ENCODE measurements at places on chromosomes 16 and 17. TPM values are rescaled to one million over a fixed set of nuclear protein-coding genes. Genes with fewer than 3 reads are reported as not detected.

DNA sequence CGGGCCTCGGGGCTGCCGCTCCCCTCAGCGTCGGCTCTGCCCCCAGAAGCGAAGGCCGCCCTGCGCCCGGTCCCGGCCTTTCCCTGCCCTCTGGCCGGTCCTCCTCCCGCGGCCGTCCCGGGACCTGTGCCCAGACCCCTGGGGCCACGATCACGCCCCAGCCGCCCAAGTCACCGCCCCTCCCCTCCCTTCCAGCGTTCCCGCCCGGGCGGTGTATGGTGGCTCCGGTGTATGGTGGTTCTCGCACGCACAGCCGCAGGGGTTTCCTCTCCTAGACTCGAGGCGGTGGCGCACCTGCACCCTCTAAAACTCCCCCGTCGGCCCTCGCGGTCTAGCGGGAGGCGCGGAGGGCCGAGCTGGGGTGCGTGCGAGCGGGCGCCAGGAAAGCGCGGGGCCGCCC is 10.0 kb downstream of the TIGD7 start:
- DNase-seq: no peak

- DNase-seq: no peak
These were observed 13.7 kb downstream of the N4BP1 start for GRCh38 chr16:48596326-48596725.

The SCIMP gene
- 2.2 TPM for total RNA-seq

DNA sequence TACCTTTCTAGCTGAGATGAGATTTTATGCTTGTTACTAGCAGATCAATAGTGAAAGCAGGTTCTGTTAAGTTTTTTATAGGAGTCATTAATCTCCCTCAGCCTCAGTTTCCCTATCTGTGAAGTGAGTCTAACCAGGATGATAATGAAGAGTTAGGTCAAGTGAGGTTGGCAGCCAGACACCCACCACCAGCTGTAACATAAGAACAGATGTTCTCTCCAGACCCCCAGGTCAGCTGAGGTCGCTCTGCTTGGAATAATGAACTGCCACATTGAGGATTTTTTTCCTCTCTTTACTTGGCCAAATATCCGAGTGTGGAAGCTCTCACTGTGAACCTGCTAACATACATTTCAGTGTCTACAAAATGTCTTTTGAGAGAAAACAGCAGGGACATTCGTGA is 389.6 kb downstream of the WWOX start:
- DNase-seq: no peak

The MYO15B gene
- 160 TPM for total RNA-seq

DNA sequence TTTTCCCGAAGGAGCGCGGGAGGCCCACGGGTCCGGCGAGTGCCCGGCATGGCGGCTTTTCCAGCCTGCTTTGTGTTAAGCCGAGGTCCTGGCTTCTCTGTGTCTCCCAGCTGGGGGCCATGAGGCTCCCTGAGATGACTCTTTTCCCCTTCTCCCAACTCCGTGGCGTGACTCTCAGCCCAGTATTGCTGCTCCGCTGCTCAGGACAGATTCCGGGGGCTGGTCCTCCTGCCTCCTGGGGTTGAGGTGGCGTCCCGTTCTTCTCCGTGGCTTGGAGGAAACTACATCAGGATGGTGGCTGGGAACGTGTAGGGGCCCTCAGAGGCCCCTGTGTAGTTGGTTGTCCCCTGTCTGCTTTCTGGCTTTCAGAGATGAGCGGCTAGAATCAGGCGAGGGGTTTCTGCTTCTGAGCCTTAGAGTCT is 951 bp downstream of the GPS1 start:
- no peak for DNase-seq

DNA sequence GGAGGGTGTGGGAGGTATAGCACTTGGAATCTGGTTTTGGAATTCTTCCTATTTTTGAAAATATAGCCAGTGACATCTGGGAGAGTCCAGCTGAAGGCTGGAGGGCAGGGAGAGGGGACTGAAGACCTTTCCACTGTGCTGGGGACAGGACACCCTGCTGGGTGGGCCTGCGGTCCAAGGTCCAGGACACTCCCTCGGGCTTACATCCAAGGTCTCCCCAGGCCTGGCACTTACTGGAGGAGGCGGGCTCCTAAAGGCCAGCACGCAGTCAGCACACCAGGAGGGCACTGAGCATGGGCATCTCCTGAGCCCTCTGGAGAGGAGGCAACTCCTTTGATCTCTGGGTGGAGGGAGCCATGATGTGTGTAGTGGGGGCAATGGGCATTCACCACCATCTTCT is 35.5 kb upstream of the ETV4 start:
- DNase-seq: no peak

GRCh38 chr17:39699818-39700147 is at the start of gene ERBB2:
Gene ERBB2, plus strand, starts transcription at chr17:39700064. Its CDS starts 175 bp downstream, at chr17:39700239.
- DNase-seq: no peak

GRCh38 chr17:39706921-39707337 is 7.1 kb downstream of the ERBB2 start:
- DNase-seq: no peak

The BCKDK gene
- total RNA-seq: 48.9 TPM

DNA sequence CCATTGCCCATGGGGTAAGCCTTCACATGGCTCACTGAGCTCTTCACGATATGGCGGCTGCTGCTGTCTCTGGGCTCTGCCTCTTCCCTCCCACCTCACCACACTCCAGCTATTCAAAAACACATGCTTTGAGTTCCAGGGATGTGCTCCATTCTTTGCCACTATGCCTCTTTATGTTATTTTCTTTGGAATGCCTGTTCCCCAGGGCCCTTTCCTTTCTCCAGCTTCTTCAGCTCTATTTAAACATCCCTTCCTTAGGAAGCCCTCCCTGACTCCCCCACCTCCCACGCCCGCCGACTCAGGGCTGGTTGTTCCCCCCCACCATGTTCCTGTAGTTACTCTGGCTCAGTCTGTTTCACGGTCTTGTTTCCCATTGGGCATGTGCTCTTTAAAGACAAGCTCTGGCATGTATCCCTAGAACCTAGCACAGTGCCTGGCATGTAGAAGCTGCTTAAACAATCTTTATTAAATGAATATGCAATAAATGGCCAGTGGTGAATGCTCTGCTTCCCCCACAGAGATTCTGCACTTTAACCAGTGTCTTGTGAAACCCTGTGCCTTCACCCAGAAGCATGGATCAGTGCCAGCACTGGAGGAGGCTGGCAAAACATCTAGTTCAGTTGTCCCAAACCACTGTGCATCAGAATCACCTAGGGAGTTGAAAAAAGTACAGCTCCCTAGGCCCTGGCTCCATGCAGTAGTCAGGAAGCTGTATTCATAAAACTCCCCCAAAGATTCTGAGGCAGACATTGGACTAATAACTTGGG is 6.9 kb downstream of the MYCBPAP start:
- DNase-seq: no peak

DNA sequence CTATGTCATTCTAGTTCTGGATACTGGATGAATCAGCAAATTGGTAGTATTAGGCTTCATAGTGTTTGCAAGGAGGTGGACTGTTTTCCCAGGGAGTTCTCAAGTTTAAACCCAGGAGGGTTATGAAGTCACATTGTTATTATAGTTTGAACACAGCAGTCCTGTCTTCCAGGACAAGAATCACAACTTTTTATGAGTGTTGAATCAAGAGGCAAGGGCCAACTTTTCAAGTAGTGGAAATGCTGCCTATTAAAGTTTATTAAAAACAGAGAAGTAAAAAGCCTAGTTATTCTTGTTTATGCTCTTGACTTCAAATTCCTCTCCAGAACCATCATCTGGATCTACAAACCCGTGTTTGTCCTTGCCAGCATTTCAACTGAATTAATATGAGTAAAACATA is 86.3 kb upstream of the GOT2 start:
- DNase-seq: no peak

GRCh38 chr17:79051306-79051705 is 23.3 kb upstream of the ENGASE start:
- DNase-seq: no peak

The KRT36 gene
- total RNA-seq: not detected

The NXPH3 gene
- 18.4 TPM for total RNA-seq

The FOXL1 gene
- 0.98 TPM for total RNA-seq

GRCh38 chr17:76925441-76925891 is 57.3 kb downstream of the MGAT5B start:
- no peak for DNase-seq

The KRT27 gene
- total RNA-seq: not detected

The FHOD1 gene
- 17.2 TPM for total RNA-seq

GRCh38 chr17:57892820-57893595 is 43.2 kb upstream of the MRPS23 start:
- peak; percentile 99 for DNase-seq

DNA sequence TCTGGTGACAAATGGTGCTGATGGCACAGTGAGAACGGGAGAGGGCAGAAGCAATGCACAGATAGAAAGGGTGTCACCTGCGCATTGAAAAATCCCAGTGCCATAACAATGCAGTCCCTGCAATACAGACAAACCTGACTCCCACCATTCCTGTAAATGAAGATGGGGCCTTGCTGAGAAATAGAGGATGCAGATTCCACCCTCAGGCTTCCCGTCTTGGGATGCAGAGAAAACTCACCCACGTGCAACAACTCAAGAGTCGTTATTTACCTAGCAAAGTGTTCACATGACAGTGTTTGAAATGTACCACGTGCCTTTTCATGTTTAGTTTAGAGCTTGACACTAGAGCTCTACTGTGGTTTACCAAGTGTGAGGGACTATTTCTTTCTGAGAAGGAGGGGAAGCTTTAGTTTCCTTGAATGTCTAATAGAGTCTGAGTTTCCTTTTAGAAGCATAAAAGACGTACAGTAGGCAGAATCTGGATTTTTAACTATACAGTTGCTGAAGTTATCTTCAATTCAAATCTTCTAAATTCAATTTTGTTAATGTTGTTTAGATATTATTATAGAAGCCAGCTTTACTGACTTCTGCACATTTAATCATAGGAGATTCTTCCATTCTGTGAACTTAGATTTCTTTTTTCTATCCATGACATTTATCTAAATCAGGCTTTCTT is 35.6 kb downstream of the WWOX start:
- DNase-seq: no peak

The ST6GALNAC1 gene
- 4.4 TPM for total RNA-seq

The HAP1 gene
- 1.2 TPM for total RNA-seq

- no peak for DNase-seq
These were observed 789 bp downstream of the CSNK1D start for GRCh38 chr17:82272495-82273326.

DNA sequence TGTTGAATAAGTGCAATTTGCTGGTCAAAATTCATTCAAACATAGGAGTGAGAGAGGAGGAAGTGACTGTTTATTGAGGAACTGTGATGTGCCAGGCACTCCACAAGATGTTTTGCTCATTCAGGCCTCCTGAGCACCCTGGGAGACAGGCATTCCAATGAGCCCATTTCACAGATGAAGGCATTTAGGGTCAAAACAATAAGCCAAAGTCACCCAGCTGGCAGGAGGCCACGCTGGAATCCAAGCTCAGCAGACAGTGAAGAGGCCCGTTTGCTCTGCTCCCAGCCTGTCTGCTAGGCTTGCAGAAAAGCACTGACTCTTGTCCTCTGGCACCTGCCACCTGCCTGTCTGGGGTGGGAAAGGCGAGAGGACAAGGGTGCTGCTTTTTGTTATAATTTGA is 10.1 kb upstream of the SLC25A39 start:
- no peak for DNase-seq

GRCh38 chr16:57999971-58000705 is at the start of gene ZNF319:
Gene ZNF319, minus strand, starts transcription at chr16:58000672. Its CDS starts 2,407 bp downstream, at chr16:57998265.
- DNase-seq: no peak

- DNase-seq: no peak
These were observed 6.2 kb downstream of the PGS1 start for GRCh38 chr17:78384479-78385175.

DNA sequence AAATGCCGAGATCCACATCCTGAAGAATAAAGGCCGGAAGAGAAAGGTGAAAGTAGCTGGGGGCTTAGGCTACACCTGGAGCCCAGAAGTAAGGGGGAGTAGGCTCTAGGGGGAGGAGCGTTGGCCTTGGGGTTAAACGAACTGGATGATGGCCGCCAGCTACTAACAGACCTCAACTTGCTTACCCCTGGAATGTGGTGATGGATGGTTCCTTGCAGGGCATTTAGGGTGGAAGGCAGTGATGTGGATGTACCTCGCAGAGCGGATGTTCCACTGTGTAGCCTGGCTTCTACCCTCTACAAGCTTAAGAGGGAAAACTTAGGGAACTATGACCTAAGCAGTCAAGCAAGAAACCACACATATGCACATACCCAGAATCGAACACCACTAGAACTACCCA is 2.3 kb upstream of the MAZ start:
- no peak for DNase-seq

The CDRT15 gene
- not detected for total RNA-seq

The MEIOC gene
- not detected for total RNA-seq

GRCh38 chr16:83887564-83887963 is 11.4 kb upstream of the MLYCD start:
- no peak for DNase-seq

DNA sequence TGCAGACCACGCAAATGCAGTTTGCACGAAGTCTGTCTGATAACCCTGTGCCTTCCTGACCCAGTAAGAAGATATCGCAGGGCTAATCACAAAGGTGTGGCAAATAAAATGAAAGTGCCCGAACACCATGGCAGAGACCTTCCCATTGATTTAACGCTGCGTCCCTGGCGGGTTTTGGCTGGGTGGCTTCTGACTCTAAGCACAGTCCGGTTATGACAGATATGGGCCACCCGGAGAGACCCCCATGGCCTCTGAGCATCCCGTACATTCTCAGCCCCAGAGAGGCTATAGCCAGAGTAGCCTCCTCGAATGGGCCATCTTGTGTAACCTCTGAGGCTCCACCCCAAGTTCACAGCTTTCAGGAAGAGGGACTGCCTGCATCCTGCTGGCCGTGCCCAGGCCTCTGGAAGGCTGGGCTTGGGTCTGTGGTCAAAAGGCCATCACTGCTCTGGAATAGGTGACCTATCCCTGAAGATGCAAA is 5.5 kb downstream of the FOXC2 start:
- no peak for DNase-seq
